DND-41 (cell line): ENCODE measurements at places on chromosomes 7 and 10.

DNA sequence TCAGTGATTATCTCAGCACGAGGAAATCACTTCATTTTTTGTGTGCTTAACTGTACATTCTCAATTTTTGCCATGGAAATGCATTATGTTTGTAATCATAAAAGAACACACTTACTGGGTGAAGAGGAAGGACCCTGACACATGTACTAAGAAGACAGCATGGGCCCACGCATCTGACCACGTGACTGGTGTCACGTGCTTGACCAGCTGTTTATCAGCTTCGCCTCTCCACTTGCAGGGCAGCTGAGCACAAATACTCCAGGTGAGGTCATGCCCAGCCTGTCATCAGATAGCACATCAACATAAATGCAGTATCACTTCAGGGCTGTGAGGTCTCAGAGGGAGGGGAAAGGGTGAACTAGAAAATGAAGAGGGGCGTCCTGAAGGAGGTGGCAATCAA, 179.8 kb downstream of the EBF3 start:
- DNase-seq = no peak

DNA sequence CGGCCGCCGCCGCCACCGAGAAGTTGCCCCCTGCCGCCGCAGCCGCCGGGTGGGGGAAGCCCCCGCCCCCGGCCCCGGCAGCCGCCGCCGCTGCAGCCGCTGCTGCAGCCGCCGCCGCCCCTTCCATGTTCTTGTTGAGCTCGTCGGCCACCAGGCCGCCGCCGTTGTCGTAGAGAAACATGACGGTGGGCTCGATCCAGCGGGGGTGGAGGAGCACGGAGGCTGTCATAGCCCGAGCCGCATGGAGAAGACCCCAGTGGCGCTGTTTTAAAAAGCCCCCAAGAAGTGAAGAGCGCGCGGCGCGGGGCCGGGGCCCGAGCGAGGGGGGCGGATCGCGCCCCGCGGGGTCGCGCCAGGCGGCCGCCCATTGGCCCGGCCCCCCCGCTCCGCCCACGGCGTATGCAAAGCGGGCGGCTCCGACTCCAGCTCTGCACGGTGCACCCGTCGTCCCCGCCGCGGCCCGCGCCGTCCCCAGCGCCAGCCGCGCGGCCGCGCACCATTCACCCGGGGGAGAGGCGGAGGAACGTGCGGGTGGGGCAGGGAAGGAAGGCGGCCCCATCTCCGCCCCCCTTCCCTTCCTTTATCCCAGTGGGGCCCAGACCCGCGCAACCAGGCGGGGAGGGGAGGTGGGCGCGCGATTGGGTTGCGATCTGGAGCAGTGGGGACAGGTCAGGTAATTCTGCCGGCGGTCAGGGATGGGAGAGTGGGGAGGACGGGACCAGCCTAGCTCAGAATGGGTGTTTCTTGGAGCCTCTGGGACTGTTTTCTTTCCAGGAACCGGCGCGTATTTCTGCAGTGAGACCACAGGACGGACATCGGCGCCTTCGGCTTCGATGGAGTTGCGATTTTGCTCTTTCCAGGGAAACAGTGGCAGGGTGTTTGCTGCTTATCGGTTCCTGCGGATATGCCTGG, at the start of gene HOXA13:
TSS of gene HOXA13 (minus strand) at position 243 of the 912 bp plus-strand sequence. CDS start at position 229, 14 bp downstream.
- DNase-seq = peak; percentile 79

DNA sequence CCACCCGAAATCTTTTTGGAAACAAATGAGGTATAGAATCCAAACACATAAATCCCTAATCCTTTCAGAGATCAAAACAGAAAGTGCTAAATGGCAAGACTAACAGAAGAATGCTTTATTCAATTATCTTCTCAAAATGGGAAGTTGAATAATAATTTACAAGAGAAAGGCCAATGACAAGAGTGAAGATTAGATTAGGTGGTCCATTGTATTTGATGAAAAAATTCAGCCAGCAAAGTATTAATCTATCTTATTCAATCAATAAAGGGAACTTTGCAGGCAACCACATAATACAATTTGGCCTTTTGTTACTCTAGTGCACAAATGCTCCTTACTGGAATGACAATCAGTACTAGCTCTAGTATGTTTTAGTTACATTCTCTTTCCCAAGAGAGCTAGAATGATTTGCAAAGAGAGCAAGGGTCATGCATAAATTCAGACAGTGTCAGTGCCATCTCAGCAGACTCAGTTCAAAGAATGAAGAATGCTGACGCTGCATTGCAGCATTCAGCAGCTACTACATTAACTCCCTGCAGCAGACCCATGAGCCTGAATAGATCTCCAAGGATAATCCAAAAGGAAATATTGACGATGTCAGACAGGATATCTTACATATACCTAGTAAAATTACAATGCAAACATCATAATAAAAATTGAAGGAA, 131.8 kb downstream of the ANK3 start:
- DNase-seq = no peak

- DNase-seq = no peak
These were observed 28.3 kb downstream of the IDE start for GRCh38 chr10:92545556-92545955.

DNA sequence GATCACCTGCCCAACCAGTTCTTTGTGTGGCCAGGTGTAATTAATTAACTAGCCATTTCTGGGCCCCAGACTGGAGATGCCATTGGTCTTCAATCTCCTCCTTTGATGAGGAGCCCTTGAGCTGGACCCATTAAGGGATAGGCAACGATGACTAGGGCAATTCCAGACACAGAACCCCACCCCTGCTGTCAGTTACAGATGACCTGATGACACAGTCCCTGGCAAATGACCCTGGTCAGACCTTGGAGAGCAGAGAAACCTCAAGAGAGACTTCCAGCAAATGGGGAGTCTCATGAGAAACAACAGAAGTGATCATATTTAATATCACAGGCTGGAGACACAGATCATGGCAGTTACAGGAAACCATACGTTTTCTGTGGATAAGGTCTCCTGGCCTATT, 101.8 kb upstream of the TCF7L2 start:
- no peak for DNase-seq

DNA sequence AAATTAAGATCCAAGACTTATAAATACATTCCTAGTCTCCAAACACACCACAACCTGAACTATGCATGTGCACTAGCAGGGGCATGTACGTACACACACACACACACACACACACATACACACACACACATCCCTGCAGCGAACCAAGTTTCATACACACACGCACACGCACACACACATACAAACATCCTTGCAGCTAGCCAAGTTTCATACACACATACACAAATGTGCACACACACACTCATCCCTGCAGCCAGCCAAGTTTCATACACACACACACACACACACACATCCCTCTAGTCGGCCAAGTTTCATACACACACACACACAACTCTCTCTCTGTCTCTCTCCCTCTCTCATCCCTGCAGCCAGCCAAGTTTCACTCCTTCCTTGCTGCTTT, 82.7 kb upstream of the WIPF3 start:
- DNase-seq = no peak

- no peak for DNase-seq
These were observed 474.9 kb downstream of the KCNMA1 start for GRCh38 chr10:77162697-77163096.

GRCh38 chr10:76009531-76009930, 578.1 kb downstream of the LRMDA start:
- DNase-seq = no peak

DNA sequence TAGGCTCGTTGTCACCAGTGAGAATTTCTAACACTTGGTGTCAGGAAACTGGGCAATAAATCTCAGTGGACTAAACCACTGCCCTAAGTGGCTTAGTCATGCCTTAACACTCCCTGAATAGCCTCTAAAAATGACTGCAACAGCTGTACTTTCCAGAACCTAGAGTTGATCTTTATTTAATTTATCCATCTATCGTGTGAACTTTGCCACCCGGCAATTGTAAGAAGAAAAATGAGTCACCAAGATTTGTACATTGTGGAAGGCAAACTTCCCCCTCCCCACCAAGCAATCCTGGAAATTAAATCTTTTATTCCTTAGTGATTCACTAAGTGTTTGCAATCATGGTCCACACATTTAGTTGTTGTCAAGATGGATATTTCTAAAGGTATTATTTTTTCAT, 47.1 kb downstream of the NXPH1 start:
- no peak for DNase-seq

DNA sequence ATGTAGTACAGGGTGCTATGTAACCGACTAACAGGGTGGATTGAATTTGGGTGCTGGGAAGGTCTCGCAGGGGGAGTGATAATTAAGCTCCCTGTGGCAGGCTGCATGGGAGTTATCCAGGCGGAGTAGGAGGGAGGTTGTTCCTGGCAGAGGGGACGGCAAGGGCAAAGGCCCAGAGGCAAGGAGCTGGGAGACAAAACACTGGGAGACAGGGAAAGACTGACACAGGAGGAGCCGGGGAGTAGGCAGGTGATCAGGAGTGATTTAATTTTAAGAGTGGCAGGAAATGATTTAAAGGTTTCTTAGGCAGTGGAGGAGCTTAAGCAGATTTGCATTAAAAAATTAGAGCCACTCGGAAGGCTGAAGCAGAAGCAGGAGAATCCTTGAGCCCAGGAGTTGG, 40.7 kb upstream of the LEP start:
- DNase-seq = no peak

GRCh38 chr10:73998623-73998928, 660 bp downstream of the VCL start:
- no peak for DNase-seq

- DNase-seq = peak; percentile 15
These were observed 9.1 kb downstream of the CREB3L2 start for GRCh38 chr7:137992550-137993394.

GRCh38 chr10:20659225-20659624, 237.9 kb downstream of the NEBL start:
- DNase-seq = no peak

DNA sequence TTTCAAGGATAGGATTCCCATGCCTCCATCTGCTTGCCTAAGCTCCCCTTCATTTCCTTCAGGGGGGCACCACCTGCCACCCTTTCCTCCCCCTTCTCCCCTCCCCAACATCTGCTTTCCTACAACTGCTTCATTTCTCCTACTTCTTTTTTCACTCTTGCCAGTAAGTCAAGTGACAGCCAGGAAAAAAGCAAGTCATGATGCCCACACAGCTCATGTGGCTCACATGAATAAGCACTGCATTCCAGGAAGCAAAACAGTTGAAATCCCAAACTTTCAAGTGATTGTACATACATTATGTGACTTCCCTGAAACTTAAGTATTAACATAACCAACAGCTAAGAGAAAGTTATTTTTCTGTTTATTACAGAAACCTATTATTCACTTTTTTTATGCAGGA, 78.6 kb downstream of the TNS3 start:
- DNase-seq = no peak

- no peak for DNase-seq
These were observed 80.7 kb downstream of the CUX1 start for GRCh38 chr7:101898106-101898505.

GRCh38 chr7:44153948-44154335, 12.8 kb upstream of the MYL7 start:
- DNase-seq = no peak

- DNase-seq = no peak
These were observed 658 bp downstream of the DMBT1 start for GRCh38 chr10:122561212-122561611.

GRCh38 chr10:119550827-119551226, 8.3 kb upstream of the RGS10 start:
- no peak for DNase-seq

DNA sequence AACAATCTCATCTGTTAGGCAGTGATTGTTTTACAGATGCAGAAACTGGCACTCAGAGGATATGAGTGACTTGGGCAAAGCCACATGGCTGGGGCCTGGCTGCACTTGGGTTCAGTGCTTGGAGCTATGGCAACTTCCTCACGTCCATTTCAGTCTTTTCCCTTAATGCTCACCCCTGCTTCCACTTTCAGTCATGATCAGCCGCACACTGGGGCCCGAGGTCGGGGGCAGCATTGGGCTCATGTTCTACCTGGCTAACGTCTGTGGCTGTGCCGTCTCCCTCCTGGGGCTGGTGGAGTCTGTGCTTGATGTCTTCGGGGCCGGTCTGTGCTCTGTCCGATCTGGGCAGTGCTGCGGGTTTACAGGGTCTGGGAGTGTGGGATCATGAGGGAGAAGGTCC, 3.0 kb downstream of the SLC12A9 start:
- DNase-seq = no peak

GRCh38 chr7:100493476-100494264, 9.9 kb downstream of the NYAP1 start:
- no peak for DNase-seq

- no peak for DNase-seq
These were observed 4.1 kb upstream of the PCLO start for GRCh38 chr7:83166781-83167180.

DNA sequence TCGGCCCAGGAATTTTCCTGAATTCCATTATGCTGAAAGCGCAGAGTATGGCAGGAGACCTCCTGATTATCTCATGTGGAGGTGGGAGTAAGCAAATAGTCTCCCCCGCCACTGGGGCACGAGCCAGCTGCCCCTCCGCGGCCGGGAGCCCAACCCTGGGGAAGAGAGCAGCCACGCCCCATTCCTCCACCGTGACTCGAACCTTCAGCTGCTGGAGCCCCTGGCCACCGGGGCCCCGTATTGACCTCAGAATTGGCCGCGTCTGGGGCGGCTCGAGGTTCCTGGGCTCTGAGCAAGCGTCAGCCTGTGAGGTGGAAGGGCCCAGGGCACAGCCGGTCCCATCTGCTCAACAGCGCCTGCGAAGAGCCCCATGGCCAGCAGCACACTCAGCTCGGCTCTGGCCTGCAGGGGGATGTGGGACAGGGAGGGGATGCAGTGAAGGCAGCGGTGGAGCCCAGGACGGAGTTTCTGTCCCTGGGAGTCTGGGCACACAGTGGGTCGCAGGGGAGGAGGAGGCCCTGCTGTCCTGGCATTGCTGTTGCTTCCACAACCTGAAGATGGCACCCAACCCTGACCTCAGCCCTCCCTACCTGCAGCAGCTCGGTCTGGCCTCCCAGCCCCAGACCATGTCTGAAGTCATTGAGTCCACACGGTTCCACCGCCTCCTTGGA, 97.8 kb downstream of the CHST15 start:
- DNase-seq = peak; percentile 39

GRCh38 chr7:20963556-20964280, 177.0 kb upstream of the SP8 start:
- DNase-seq = no peak

GRCh38 chr10:122484276-122485060, 23.1 kb downstream of the HTRA1 start:
- no peak for DNase-seq

DNA sequence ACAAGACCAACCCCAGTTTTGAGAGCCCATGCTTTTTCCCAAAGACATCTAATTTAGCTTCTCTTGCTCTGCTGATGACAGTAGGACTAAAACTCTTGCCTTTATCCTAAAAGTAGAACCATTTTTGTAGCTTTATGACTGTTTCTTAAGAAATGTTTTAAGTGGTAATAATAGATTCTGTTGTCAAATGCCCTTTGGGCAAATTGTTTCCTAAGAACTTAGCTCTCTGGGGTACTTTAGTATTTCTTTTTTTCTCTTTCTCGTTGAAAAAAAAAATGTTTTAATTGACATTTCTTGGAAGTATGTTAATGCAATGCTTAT, 157.4 kb downstream of the ARID5B start:
- no peak for DNase-seq

GRCh38 chr7:121073463-121074099, 85.1 kb downstream of the CPED1 start:
- no peak for DNase-seq

GRCh38 chr7:17493446-17493845, 195.0 kb downstream of the AHR start:
- no peak for DNase-seq
